ENCODE measurements at places on chromosomes 16 and 17.
A peak's percentile ranks its signal among the peaks of the same experiment; 100 is the strongest.

DNA sequence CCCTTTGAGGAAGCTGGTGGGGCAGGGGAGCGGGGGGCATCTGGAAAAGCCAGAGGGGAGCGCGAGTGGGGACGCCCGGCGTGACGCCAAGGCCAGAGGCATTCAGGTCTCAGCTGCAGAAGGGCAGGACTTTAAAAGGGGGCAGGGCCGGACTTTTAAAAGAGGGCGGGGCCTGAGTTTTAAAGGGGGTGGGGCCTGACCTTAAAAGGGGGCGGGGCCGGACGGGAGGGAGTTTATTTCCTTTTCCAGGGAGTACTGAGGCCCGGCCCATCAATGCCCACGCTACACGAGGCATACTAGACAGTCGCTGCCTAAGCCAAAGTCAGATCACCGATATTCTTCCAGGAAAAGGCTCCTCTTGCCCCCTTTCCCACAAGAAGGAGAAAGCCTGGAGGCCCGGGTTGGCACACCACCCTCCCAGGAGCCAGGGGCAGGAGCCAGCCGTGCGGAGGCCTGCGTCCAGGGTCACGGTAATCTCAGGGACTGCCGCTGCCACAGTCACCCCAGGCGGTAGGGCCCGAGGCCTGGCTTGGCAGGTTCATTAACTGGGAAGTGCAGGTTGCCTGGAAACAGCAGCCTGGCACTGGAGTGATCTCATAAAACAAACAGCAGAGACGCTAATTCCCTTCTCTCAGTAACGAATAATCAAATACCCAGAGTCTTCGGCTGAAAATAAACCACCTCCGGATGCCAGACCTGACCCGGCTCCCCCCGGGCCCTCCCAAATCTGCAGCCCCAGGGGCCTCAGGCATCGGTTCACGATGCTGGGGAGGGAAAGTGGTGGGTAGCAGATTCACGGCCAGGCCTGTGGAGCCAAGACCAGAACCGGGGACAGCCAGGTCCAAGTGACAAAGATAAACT, 90.7 kb downstream of the TIMM22 start:
- no peaks in the 10 kb centered on the region for H3K27me3 ChIP-seq
- DNase-seq: peak; percentile 32
- no peak overlapping the region for H3K4me3 ChIP-seq
- no peak overlapping the region for H3K27ac ChIP-seq
- H3K36me3 ChIP-seq: no peaks in the 10 kb centered on the region
- no peaks in the 10 kb centered on the region for H3K4me1 ChIP-seq

DNA sequence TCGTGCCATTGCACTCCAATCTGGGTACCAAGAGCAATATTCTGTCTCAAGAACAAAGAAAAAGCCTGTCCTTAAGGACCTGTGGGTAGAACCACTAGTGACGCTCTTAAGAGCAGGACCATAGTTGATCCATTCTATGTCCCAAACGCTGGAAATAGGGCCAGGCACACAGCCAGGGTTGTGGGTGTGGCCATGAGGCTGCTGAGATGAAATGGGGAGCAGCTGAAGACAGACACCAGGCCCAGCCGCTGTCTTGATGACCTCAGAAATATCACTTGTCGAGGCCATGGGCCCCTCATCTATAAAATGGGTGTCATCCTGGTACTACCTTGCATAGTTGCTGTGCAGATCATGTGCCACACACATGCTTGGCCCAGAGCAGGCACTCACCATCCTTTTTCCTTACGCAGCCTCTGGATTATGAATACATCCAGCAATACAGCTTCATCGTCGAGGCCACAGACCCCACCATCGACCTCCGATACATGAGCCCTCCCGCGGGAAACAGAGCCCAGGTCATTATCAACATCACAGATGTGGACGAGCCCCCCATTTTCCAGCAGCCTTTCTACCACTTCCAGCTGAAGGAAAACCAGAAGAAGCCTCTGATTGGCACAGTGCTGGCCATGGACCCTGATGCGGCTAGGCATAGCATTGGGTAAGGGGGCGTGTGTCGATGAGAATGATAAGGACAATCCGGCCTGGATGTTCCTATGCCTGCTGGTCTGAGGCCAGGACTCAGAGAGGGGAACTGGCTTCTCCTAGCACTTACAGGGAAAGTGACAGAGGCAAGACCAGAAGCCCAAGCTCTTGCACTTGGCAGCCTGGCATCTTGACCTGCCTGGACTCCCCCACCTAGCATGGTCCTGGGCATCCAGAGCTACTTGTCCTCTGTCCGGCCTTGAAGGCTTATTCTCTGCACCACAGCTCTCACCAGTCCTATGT, 25.5 kb downstream of the CDH5 start:
- DNase-seq: no peak
- no peaks in the 10 kb centered on the region for H3K36me3 ChIP-seq
- no peaks in the 10 kb centered on the region for H3K4me1 ChIP-seq
- H3K27me3 ChIP-seq: peaks cover 2% of the 10 kb centered on the region

DNA sequence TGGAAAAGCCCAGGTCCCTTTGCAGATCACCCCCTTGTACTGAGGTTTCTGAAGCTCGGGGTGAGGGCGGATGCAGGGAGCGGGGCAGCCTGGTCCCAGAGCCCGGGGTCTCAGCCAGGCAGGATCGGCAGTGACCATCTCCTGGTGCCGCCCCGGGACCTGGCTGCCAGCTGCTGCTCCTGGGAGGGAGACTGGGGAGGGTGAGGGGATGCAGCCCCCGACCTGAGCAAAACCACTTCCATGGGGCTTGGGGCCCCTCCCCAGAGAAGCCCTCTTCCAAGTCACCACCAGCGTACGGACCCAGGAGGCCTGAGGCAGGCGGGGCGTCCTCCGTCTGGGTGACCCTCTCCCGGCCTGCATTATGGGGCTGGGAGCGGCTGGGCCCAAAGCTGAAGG, 14.8 kb downstream of the CD7 start:
- peaks cover 82% of the 10 kb centered on the region for H3K4me1 ChIP-seq
- H3K27ac ChIP-seq: peak overlapping the region; percentile 100
- H3K36me3 ChIP-seq: no peaks in the 10 kb centered on the region
- DNase-seq: no peak

GRCh38 chr17:48177816-48178215, 70.2 kb downstream of the SNX11 start:
- no peak for DNase-seq
- no peaks in the 10 kb centered on the region for H3K27me3 ChIP-seq
- no peak overlapping the region for H3K4me3 ChIP-seq
- peaks cover 33% of the 10 kb centered on the region for H3K36me3 ChIP-seq

DNA sequence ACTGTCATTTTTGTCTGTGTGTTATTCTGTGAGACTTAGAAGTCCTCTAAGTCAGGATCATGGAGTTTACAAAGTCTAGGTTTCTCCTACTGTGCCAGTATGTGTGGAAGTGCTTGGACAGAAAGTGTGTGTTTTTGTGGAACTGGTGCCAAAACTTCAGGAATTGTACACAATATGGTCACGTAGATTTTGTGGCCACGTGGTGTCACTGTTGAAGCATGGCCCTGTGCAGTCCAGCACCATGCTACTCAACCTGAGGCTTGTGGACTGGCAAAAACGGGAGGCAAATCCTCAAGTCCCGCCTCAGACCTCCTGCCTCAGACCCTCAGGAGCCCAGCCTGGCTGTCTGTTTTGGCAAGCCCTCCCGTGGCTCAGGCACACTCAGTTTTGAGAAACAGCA, 16.7 kb upstream of the ALKBH5 start:
- no peak for DNase-seq
- no peaks in the 10 kb centered on the region for H3K27me3 ChIP-seq
- H3K36me3 ChIP-seq: no peaks in the 10 kb centered on the region

GRCh38 chr17:34366529-34367107, 3.6 kb upstream of the CCL1 start:
- H3K4me3 ChIP-seq: no peak overlapping the region
- DNase-seq: no peak
- H3K27ac ChIP-seq: no peak overlapping the region
- H3K4me1 ChIP-seq: peaks cover 19% of the 10 kb centered on the region

GRCh38 chr16:4052801-4053293, 63.4 kb downstream of the ADCY9 start:
- H3K4me1 ChIP-seq: peaks cover 8% of the 10 kb centered on the region
- DNase-seq: no peak
- no peak overlapping the region for H3K27ac ChIP-seq
- no peaks in the 10 kb centered on the region for H3K36me3 ChIP-seq
- H3K4me3 ChIP-seq: no peak overlapping the region

DNA sequence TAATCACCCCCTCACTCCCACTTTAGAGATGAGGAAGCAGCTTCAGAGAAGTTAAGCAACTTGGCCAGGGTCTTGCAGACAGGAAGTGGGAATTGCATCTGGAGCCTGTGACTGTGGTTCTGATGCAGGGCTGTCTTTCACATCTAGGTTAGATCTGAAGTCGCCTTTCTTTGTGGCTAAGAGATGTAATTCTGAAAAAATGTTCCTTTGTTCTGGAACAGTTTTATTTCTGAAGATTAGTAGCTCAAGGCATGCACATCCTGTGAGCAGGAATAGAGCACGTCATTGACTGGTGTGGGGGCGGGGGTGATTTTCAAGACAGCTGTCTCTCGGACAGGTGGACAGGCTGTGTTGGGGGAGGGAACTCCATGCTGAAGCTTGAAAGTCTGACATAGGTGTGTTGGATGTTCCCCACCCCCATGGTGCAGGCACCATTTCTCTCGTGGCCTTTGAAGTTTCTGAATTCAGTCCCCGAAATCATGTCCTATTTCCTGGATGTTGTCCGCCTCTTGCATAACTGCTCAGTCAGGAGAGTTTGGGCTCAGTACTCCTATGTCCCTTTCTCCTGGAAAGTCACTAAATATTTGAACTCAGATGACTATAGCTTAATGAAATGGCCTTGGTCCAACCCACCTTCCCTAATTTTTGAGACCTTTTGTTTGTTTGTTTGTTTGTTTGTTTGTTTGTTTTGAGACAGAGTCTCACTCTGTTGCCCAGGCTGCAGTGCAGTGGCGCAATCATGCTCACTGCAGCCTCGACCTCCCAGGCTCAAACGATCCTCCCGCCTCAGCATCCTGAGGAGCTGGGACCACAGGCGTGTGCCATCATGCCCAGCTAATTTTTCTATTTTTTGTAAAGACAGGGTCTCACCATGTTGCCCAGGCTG, 21.0 kb upstream of the HERPUD1 start:
- DNase-seq: peak; percentile 37
- H3K27me3 ChIP-seq: no peaks in the 10 kb centered on the region
- H3K4me3 ChIP-seq: no peak overlapping the region
- peaks cover 27% of the 10 kb centered on the region for H3K4me1 ChIP-seq
- H3K36me3 ChIP-seq: no peaks in the 10 kb centered on the region

- DNase-seq: no peak
- peaks cover 9% of the 10 kb centered on the region for H3K27me3 ChIP-seq
- H3K4me1 ChIP-seq: peaks cover 7% of the 10 kb centered on the region
- H3K27ac ChIP-seq: no peak overlapping the region
Measured at GRCh38 chr17:48500435-48501426, 30.1 kb downstream of the HOXB1 start.

DNA sequence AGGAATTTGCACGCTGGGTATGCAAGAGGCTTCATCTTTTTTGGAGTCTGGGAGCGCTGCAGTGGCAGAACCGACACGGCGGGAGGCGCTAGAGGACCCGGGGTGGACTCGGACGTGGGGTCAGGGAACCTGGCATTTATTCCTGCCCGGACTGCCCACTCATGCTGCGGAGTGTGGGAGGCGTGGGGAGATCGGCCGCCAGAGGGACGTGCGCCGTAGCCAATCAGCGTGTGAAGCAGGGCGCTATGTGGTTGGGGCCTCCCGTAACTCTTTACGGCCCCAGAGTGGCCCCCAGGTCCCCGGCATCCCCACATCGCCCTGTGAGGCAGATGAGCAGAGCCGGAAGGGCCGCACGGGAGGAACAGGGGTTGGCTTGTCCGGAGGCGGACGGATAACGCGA, 11.2 kb downstream of the FLYWCH2 start:
- no peak for DNase-seq
- no peak overlapping the region for H3K4me3 ChIP-seq
- no peaks in the 10 kb centered on the region for H3K27me3 ChIP-seq
- no peaks in the 10 kb centered on the region for H3K4me1 ChIP-seq
- H3K36me3 ChIP-seq: no peaks in the 10 kb centered on the region

DNA sequence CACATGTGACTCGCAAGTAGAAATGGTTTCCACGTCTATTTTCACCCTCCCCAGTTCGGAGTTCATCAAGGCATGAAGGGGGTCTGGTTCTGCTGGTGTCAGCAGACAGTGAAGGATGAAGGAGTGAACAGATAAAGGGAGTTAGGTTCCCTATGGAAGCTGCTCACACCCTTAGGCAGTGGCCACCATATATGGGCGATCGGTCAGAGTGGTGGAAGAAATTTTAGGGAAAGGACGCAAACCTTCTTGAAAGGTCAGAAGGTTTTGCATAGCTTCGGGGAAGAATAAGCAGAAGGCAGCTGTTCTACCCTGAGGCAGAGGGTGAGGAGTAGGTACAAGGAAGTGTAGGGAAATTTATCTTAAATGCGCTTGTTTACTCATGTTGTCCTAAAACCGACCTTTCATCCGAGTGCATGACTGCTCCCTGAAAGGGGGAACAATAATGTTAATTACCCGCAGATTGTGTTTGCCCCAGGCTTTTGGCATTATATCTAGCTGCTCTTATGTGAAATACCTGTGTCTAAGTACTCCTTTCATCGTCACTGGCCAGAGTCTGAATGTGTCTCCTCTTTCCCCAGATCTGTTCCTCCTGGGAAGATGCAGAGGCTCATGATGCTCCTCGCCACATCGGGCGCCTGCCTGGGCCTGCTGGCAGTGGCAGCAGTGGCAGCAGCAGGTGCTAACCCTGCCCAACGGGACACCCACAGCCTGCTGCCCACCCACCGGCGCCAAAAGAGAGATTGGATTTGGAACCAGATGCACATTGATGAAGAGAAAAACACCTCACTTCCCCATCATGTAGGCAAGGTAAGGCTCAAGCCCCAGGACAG, 12.5 kb downstream of the CDH5 start:
- H3K36me3 ChIP-seq: no peaks in the 10 kb centered on the region
- H3K4me1 ChIP-seq: no peaks in the 10 kb centered on the region
- H3K27ac ChIP-seq: no peak overlapping the region
- no peaks in the 10 kb centered on the region for H3K27me3 ChIP-seq

DNA sequence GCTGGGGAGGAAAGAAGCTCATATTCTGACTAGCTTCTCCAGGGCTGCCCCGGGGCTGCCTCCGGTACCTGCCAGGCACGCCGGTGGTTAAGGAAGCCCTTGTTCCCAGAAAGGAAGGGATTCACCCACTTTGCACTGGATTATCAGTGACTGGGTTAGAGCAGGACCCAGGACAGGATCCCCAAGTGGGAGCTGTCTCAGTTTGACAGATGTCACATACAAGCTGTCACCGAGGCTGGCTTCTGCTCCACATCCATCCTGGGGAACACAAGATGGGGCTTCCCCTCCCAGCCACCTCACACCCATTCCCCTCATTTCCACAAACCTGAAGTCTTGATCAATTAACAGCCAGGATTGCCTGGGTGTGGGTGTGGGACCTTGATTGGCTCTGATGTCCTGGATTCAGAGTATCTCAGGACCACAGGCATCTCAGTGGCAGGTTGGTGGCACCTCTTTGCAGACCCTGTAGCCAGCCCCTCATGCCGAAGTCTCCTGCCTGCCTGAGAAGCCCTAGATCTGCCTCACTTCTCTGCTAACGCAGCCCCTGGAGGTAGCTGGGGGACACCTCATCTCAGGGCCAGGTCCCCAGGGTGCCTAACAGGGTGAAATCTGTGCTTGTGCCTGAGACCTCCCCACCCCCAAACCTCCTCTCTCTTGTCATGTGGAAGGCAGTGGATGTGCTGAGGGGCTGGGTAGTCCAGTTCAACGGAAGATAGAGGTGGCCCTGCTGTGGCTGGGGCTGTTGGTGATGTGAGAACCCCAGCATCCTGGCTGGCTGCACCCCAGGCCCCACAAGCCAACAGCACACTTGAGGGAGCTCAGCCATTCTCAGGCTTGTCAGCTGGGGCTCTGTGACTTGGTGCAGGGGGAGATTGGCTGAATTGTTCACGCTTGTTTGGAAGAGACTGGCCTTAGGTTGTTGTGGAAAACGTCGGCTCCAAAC, 1.4 kb downstream of the CACNG5 start:
- H3K27me3 ChIP-seq: peaks cover 37% of the 10 kb centered on the region
- H3K27ac ChIP-seq: no peak overlapping the region
- H3K4me1 ChIP-seq: no peaks in the 10 kb centered on the region
- no peak for DNase-seq
- H3K4me3 ChIP-seq: no peak overlapping the region
- no peaks in the 10 kb centered on the region for H3K36me3 ChIP-seq
